ENCODE measurements at places on chromosomes 3 and 15.

- no peak for DNase-seq
These were observed 209.6 kb upstream of the EIF1B start for GRCh38 chr3:40099871-40100270.

- no peak for DNase-seq
These were observed 32.5 kb downstream of the ARHGEF3 start for GRCh38 chr3:56769116-56769707.

GRCh38 chr15:69090197-69090948, 70.1 kb upstream of the GLCE start:
- no peak for DNase-seq

- DNase-seq = no peak
These were observed 959 bp downstream of the ZNF592 start for GRCh38 chr15:84749111-84749991.

- DNase-seq = no peak
These were observed 40.5 kb upstream of the CDV3 start for GRCh38 chr3:133532951-133533350.

GRCh38 chr3:152843955-152844354, 9.0 kb downstream of the P2RY1 start:
- DNase-seq = no peak

- no peak for DNase-seq
These were observed 605 bp downstream of the DCUN1D1 start for GRCh38 chr3:182979674-182980191.

- no peak for DNase-seq
These were observed 1.7 kb upstream of the HGD start for GRCh38 chr3:120683671-120684301.

GRCh38 chr15:39799552-39800011, 16.9 kb upstream of the FSIP1 start:
- DNase-seq = no peak

DNA sequence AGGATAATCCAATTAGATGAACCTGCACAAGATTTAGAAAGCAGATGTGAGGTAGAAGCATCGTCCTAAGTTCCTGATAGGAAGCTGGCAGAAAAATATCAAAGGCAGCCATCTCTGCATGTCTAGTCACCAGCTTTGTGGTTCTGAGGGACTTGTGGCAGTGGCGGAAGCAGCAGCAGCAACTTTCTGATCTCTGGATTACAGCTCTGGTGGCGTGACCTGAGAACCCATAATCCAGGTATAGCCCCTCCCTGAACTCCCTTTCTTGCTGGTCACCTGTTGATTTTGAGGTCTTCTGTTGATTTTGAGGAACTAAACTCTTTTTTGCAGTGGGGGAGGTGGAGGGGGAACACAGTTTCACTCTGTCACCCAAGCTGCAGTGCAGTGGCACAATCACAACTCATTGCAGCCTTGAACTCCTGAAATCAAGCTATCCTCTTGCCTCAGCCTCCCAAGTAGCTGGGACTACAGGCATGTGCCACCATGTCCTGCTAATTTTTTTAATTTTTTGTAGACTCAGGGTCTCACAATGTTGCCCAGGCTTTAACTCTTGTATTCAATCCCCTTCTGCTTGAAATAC, 7.9 kb downstream of the FSIP1 start:
- no peak for DNase-seq

- no peak for DNase-seq
These were observed 59.2 kb downstream of the PIAS1 start for GRCh38 chr15:68113273-68113672.

GRCh38 chr3:178353006-178353694, 183.1 kb upstream of the KCNMB2 start:
- no peak for DNase-seq

GRCh38 chr3:16480861-16481545, 32.5 kb downstream of the RFTN1 start:
- DNase-seq = no peak

DNA sequence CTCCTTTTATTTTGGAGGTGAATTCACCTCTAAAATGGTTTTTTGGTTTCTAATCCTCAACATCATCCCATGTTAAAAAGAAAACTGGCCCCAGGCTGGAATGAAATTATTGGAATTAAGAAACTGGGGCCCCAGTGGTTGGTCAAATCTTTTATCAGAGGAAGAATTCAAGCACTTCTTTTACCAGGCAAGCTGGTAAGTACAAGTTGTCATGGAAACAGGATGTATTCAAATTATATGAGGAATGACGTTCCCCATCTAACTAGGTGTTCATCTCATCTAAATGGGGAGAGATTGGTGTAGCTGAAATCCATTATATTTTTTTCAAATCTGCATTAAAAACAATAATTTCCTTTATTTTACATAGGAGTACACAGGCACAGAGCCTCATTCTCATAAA, 9.7 kb upstream of the EIF4E3 start:
- no peak for DNase-seq

- no peak for DNase-seq
These were observed 929.7 kb upstream of the CFAP20DC start for GRCh38 chr3:59979542-59979941.

GRCh38 chr3:62453448-62453847, 80.1 kb upstream of the FEZF2 start:
- DNase-seq = no peak
